ENCODE measurements at places on chromosomes 4 and X.
A peak's percentile ranks its signal among the peaks of the same experiment; 100 is the strongest.

- DNase-seq: no peak
Observed at GRCh38 chr4:163164591-163164990, 2.1 kb downstream of the NAF1 start.

DNA sequence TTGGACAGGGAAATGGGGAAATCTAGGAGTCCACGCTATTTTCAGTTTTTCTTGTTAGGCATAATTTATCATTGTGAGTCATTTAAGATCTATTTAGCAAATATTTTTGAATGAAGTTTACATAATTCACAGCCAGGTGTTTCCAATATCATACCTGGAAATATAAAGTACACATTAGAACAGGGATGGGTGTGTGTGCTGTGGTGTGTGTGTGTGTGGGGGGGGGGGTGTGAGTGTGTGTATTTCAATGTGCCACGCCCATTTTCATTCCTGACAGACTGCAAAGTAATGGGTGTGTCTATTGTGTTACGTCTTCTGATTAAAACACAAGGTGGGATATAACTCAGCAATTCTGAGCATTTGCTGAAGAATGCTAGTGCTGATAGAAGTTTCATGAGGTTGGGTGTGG is 33.2 kb downstream of the ARHGAP10 start:
- DNase-seq: no peak

DNA sequence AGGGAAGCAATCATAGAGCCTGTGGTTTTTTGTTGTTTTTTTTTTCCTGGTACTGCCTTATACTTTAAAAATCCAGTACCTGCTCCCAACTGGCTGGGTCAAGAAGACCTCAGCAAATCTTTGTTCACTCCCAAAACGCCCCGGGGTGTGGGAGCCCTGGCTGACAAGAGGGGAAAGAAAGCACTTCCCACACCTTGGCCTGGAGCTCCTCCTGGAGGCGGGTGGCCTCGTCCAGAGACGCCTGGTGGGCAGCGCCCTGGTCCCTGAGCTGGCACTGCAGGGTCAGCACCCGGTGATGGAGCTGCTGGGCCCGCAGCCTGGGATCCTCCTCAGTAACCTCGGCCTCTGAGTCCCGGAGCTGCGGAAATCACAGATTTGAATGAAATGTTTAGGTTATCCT is 38.2 kb downstream of the C4orf50 start:
- no peak for DNase-seq

DNA sequence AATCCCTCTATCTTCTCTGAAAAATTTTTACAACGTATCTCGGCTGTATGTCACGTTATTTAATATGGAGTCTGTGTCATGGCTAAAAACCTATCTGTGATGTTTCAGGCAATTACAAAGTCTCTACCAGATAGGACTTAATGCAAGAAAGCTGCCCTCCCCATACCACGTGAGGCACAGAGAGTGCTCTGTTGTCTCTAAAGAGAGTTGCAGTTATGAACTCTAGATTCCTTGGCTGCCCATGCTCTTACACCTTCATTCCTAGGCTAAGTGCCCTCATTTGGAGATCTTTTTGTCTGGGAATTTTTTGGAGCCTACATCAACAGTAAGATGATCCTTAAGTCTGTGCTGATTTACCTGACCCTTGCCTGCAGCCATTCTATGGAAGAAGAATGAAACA is 935.9 kb downstream of the C4orf33 start:
- no peak for DNase-seq

DNA sequence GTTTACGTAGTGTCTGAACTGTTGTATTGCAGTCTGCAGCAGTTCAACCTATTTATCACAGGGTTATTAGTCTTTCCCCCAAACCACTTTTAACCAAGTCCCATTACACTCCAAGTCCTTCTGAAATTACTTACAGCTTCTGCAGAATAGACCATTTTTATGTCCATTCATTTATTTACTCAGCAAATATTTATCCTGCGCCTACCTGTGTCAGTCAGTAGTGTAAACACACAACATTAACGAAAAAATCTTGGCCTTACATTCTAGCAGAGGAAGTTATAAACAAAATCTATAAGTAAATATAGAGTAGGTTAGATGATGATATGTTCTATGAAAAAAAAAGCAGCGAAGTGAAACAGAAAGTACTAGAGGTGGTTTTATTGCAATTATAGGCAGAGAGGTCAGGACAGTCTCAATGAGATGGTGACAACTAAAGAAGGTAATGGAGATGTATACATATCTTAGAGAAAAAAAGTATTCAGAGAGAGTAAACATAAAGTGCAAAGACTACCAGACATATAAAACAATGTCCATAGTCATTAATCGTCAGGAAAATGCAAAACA is 534.7 kb downstream of the KCNIP4 start:
- DNase-seq: no peak

DNA sequence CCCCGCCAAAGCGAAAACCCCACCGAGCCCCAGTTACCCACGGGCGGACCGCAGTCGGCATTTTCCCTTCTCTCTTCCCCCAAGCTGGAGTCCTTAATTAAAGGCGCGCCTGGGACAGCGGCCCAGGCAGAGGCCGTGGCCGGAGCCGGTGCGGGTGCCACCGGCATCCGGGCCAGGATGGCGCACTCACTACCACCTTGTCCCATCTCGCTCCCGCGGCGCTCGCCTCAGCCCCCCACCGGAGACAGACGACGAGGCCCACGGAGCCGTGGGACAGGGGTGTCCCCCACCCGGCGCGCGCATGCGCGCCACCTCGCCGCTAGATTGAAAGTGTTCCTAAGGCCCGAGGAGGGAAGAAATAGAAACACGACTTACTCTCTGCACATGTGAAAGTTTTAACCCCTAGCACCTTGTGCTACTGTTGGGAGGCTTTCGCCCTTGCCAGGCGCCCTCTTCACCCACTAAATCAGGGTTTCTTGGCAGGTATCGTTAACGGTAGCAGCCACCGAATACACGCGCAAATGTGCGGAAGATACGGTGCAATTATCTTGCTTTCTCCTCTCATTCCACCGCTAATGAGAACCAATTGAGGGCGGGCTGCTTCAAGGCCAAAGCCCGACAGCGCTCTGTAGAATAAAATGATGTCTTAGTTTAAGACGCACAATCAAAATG is 64.3 kb upstream of the CCDC160 start:
- DNase-seq: no peak

DNA sequence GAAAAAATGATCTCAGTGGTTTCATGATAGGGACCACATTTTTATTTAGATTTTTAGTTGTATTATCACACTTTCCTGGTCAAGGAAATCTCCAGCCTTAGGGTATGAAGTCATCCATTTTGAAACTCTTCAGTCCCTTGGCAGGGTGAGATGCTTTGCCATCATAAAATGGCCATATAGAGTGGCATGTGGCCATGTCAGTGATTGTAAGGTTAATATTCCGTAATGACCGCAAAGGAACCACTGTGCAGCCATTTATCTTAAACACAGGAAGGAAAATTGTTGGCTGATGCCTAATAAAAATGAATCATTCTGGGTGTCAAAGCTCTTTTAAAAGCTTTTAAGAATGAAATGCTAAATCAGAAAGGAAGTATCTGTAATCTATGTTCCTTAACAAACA is 35.6 kb downstream of the COMMD8 start:
- no peak for DNase-seq

GRCh38 chr4:40530961-40531635 is 98.6 kb downstream of the RBM47 start:
- DNase-seq: no peak

DNA sequence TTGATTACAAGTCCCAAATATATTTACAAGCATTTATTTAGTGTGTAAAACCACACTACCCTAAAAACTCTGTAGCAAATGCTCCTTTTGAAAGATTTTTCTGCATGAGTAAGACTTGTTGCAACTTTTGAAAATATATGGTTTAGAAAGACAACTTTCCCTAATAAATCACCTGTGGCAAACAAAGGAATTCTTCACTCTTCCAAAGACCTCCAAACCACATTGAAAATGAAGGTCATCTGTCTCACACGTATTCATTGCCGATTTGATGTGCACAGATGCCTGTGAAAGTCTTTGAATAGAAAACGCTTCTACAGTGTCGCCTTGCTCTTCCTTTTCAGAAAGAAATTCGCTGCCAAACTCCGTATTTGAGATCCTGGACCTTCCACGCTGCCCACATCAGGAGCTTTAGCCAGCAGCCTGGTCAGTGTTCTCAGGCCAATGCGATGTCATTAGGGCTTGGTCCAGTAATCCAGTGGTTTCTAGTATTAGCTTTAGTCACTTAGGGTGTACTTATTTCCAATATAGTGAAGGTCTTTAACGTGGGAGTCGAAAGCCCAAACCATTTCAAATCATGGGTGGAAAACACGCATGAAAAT is 22.2 kb downstream of the SPINK2 start:
- DNase-seq: no peak

GRCh38 chr4:188780028-188780427 is 640.8 kb downstream of the TRIML1 start:
- DNase-seq: no peak

DNA sequence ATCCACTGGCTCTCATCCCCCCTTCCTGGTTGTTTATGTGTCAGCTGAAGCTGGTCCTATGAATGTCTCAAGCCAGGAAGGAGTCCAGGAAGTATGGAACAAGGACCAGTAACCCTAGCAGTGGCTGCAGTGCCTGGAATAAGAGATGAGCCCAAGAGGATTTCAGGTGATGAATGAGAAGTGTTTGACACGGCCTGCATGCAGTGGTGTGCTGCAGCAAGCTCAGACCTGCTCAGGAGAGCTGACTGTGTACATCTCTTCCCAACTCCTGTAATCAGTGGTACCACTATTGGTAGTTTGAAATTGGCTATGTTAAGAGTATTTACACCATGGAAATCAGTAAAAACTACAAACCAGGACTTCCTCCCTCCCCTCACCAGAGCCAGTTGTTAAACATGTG is 88.0 kb downstream of the IQCM start:
- DNase-seq: no peak

- no peak for DNase-seq
Observed at GRCh38 chr4:55675196-55675793, 39.2 kb upstream of the NMU start.

DNA sequence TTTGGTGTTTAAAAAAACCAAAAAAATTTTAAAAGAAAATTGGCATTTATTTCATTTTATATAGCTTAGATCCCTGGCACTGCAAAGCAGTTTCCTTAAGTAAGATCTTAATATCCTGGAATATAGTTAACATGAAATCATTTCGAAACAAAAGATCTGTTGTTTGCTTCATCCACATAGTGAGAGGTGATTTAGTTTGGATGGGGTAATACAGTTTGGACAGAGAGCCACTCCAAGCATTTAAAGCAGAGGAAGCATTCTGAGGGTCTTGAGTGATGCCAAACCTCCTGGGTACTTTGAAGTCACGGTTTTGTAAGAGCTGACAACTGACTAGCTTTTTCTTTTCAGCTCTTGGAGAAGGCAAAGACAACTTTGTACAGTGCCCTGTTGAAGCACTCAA is 28.7 kb downstream of the NOCT start:
- no peak for DNase-seq

DNA sequence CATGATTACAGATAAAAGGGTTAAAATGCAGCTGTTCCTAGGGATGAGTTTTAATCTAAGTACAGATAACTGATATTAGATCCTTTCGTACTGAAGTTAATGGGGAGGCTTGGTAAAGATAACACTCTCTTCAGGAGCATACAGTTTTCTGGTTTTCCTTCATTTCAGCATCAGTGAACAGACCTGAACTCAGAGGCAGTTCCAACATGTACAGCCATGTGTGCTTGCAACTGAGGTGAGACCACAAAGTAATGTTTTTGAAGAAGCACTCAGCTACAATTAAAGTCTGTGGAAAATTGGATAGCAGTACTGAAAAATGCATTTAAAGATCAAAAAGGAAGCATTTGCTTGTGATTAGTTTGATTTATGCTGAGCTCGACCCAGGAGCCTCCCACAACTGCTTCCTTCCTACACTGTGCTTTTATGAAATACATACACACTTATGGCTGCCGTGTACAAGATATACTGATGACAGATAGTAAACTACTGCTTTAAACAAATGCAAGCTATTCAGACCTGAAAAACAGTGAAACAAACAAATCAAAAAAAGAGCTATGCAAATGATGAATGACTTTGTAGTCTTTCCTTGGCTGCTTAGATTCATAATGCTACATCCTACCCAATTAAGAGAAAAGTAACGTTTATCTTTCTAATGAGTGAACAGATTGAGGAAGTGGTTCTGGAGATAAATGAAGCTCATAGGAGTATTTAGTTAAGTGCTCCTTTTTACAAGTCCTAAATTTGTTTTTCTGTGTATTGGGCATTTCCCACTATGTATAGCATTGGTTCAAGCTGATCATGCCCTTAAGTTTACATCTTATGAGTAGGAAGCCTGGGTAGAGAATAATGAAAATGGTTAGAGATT is 68.4 kb downstream of the PDLIM5 start:
- no peak for DNase-seq

DNA sequence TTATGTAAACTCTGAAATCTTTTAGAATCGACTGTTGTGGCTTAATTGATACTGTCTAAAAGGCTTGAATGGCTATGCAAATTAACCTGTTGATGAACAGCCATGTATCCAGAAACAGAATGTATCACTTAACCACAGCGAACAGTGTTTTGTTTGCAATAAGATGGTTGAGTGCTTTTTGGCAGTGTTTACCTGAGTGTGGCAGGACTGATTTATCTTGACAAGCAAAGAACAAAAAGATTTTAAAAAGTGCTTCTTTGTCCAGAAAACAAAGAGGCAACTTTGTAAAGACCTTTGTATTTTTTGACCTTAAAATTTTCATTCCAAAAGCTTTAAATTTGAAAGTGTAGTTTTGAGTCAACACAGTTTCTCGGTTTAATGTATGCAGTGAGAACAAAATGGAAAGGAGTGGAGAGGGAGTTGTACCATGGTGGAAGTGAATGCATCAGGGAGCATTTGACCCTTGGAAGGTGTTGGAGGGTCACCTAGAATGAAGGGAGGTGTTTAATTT is 18.0 kb downstream of the ARHGAP10 start:
- DNase-seq: peak; percentile 22

GRCh38 chr4:8648816-8649630 is 56.5 kb downstream of the CPZ start:
- DNase-seq: no peak

DNA sequence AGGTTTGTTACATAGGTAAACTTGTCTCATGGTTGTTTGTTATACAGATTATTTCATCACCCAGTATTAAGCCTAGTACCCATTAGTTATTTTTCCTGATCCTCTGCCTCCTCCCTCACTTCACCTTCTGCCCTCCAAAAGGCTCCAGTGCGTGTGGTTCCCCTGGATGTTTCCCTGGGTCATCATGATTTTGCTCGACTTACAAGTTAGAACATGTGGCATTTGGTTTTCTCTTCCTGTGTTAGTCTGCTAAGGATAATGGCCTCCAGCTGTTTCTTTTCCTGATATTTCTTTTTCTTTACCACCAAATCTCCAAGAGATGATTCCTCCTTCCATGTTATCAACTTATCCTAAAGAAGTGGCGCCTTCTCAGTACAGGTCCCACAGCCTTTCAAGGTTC is 543.1 kb upstream of the ADGRL3 start:
- no peak for DNase-seq

- no peak for DNase-seq
Observed at GRCh38 chr4:151957153-151957552, 196.3 kb upstream of the GATB start.
